ENCODE measurements at places on chromosomes 2 and 18. TPM values are rescaled to one million over a fixed set of nuclear protein-coding genes. Genes with fewer than 3 reads are reported as not detected.

DNA sequence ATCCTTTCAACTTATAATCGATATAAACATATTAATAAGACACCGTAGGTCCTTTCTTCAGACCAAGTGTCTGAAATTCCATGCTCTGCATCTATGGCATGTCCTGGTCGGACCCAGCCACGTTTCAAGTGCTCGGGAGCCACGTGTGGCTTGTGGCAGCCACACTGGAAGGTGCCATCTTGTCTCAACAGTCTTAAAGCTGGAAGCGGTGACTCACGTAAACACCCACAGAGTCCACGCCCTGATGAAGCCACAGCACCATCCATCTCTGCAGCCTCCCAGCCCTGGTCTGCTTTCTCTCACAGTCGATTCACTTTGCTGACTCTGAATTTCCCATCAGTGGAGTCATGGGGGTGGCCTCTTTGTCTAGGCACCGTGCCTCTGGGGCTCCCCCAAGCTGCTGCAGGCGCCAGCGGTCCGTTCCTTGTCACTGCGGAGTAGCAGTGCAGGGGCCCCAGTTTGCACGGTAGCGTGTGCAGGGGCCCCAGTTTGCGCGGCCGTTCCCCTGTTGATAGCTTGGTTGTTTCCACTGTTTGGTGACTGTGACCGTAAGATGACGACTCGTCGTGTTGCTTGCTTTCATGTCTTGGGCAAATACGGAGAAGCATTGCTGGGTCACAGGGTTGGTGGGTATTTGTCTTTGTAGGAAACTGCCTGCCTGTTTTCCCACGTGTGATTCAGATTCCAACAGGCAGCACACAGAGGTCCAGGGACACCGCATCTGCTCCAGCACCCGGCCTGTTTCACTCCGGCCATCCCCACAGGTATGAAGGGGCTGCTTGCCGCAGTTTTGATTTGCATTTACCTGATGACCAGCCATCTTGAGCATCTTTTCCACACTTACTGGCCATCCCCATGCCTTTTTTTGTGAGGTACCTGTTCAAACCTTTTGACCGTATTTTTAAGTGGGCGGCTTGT, 240.3 kb downstream of the HDAC4 start:
- no peak for DNase-seq

GRCh38 chr18:76351961-76352581, 143.0 kb downstream of the ZNF516 start:
- peak; percentile 2 for DNase-seq

- no peak for DNase-seq
Measured at GRCh38 chr2:160538559-160539355, 45.1 kb upstream of the RBMS1 start.

- DNase-seq = no peak
Measured at GRCh38 chr2:165586019-165586418, 116.5 kb downstream of the CSRNP3 start.

Gene ARHGEF4
- total RNA-seq = 0.10 TPM

Gene LRP1B
- total RNA-seq = not detected

Gene RSAD2
- not detected for total RNA-seq

Gene LONRF2
- not detected for total RNA-seq

Gene WNT6
- 0.14 TPM for total RNA-seq

Data from G401 (cell line).